ENCODE measurements at places on chromosomes 3 and 15.

- DNase-seq, result no peak
Measured at GRCh38 chr3:119301662-119302061, 7.5 kb downstream of the ARHGAP31 start.

DNA sequence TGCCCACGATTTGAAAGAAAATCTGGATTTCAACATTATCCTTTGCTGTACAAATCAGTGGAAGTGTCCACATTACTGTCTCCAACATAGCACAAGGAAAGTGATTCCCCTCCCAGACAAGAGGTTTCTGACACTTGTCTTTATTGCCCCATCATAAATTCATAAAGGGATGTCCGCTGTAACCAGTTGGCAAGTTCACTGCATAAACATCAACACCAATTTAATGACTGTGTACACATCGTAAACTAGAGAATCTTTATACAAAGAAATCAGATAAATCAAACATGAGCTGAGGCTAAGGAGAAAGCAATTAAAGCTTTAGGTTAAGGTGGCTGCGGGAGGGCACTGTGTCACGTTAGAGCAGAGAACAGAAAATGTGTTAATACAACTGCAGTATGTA lies 129.8 kb downstream of the MEIS2 start:
- DNase-seq, result no peak

DNA sequence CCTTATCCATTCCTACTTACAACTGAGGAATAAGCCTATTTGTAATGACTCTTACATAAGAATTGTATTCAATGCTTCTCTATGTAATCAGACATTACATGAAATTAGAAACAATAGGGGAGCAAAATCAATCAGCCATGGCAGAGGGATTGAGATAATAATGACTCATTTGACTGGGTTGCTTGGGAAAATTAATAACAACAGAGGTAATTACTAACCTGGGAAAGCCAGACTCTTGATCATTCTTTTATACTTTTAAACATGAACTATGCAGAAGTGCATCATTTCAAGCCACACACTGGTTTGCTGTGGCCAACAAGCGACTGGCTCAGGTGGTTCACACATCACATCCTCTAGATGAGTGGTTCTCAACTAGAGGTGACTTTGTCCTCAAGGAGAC lies 126.3 kb upstream of the CRBN start:
- no peak for DNase-seq

GRCh38 chr3:194575484-194576210 lies 57.6 kb downstream of the TMEM44 start:
- no peak for DNase-seq

GRCh38 chr15:40590667-40591050 lies 3.4 kb upstream of the KNL1 start:
- no peak for DNase-seq

DNA sequence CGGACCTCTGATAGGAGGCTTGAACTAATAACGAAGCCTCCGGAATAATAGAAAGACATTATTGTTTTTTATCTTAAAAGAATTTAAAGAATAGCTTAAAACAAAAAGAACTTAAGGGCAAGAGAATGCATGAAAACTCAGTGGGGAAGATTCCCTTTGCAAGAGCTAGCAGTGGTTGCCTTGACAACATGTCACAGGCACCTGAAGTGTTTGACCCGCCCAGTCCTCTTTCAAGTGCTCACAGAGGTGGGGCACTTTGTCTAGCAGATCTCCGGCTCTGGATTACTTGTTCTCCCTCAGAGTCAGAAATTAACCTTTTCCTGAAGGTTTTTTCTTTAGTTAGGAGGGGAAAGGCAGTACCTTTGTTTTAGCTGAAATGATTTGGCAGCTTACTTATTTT lies 37.8 kb downstream of the LARS2 start:
- no peak for DNase-seq

DNA sequence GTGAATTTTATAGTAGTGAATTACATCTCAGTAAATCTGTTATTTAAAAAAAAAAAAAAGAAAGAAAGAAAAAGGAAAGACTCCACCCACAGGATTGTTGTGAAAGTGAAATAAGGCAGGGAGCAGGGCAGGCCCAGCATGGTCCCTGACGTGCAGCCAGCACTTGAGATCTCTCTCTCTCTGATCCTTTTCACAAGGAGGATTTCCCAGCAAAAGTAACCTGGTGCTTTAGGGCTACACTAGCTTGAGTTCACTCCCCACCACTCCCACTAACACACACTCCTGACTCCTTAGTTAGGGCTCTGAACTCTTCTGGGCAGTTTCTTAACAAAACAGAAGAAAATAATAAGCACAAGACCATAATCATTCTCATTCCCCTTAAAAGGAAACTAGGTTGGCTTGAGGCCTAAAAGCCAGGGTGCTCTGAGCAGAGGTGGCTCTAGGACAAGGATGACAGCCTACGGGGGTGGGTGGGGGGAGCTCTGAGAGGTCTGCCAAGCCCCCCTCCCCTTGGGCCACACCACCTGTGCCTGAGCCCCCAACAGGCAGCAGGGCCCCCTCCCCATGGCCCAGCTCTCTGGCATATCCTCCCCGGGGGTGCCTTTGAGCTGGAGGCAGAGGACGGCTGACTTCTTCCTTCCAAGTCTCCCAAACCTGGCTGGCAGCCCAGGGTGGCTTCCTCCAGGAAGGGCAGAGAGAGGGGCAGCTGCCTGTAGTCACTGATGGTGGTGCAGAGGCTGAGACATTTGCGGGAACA lies 856 bp downstream of the TMEM40 start:
- DNase-seq, result no peak

DNA sequence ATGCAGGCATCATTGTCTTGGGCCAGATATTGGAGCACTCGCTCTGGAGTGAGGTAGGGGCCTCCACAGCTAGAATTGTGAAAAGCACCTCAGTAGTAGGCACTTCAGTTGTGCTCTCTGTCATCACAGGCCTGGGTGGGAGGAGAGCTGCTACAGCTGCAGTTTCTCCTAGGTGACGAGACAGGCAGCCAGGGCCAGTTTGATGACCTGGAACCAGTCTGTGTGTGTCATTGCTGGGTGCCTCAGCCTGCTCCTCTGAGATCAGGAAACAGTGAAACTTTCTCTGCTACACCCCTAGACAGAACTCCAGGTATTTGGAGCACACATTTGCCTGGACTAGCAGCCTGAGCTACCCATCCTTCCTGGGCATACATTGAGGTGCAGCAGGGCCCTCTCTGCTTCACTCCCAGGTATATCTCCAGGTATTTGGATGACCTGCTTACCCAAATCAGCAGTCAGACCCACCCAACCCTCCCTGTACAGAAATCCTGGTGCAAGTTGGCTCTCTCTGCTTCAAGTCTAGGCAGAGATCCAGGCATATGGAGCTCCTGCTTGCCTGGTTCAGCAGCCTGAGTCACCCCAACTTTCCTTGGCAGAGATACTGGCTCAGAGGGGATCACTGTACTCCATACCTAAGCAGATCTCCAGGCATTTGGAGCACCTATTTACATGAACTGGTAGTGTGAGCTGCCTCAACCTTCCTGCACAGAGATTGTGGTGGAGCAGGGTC lies 54.3 kb upstream of the SGO1 start:
- no peak for DNase-seq

GRCh38 chr3:50156549-50157493 lies 1.7 kb downstream of the SEMA3F start:
- no peak for DNase-seq

DNA sequence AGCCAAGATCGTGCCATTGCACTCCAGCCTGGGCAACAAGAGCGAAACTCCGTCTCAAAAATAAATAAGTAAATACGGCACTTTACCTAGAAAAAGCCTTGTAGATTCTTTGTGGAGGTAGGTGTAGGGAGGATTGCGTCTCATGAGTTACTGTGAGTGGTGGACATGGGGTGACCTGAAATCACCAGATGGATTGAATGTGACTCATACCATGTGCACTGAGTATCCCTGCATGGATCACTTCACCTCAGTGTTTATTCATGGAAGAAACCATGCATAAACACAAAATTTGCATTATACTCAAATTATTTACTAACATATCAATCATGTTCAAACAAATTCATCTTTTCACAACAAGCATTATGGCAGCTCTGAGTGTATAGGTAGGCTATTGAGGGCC lies 55.9 kb downstream of the MRPS25 start:
- DNase-seq, result no peak

DNA sequence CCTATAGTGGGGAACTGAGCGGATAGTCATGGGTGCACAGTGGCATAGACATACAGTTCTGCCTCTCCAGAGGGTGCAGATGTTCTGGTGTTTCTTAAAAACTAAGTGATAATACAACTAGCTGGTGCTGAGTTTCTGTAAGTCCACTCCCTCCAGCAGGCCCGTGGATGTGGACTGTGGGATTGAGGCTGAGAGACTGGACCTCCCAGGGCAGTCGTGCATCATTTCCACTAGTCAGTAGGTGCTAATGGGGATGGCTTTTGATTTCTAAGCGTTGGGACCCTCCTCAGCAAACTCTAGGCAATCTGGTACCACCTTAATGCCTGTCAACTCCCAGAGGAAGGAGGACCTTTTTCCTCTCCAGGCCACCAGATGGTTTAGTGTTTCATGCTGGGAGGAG lies 27.3 kb upstream of the TIMP4 start:
- no peak for DNase-seq

Data from KG1 (cell line).